ENCODE measurements at places on chromosomes 4 and X.

GRCh38 chr4:87025614-87026041 is 90.8 kb downstream of the AFF1 start:
- no peak for DNase-seq

- no peak for DNase-seq
Observed at GRCh38 chr4:69126024-69126423, 29.8 kb downstream of the UGT2B7 start.

- DNase-seq, result no peak
Observed at GRCh38 chrX:37846558-37846933, 825 bp downstream of the DYNLT3 start.

DNA sequence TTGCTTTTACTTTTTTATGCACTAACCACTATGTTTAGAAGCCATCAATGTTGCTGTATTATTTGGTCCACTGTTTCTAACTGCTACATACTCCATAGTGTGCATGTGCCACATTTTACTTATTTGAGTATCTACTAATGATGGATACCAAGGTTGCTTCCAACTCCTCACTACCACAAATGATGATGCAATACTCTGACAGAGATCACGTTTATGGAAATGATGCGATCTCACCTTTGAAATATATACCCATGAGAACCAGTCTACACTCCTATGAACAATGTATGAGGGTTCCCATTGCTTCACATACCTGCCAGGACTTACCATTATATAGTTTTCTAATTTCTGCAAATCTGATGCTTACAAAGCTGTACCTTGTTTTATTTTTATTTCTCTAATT is 44.2 kb downstream of the HUWE1 start:
- DNase-seq, result no peak

- DNase-seq, result no peak
Observed at GRCh38 chrX:32483534-32484136, 727.7 kb downstream of the DMD start.

- no peak for DNase-seq
Observed at GRCh38 chr4:37446016-37446415, 201.5 kb downstream of the NWD2 start.

DNA sequence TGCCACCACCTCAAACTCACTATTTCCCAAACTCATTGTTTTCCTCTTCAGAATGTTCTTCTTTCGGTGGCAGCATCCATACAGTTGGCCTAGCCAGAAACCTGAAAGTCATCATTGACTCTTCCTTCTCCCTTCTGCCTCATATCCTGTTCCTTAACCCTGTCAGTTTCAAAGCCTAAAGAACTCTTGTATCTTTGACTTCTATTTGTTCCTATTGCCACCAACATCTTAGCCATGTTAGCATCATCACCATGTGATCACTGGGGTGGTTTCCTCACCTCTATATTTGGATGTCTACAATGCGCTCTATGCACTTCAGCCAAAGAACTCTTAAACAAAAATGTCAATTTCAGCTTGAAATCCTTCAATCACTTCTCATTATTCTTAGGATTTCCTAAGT is 29.0 kb downstream of the DDX60L start:
- DNase-seq, result no peak

GRCh38 chr4:143025081-143025704 is 159.5 kb upstream of the USP38 start:
- DNase-seq, result no peak

GRCh38 chr4:102761296-102761701 is 531 bp upstream of the MANBA start:
- peak; percentile 4 for DNase-seq

GRCh38 chr4:10056334-10057022 is 35.2 kb upstream of the SLC2A9 start:
- DNase-seq, result no peak

DNA sequence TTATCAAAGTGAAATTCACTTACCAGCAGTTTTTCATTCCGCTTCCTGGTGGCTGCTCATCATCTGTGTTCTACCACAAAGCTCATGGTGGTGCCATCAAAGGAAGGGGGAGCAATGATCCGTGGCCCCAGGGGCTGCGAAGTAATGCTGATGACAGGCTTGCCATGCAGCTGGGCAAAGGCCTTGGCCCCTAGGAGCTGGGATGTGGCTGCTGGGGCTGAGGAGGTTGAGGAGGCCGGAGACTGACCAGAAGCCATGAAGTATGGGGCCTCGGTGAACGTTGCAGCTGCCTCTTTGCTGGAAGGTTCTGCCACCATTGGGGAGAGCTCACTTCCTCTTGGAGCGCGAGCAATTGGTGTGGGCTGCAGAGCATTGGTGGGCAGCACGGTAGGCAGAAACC is 8.4 kb downstream of the C4orf54 start:
- DNase-seq, result no peak

GRCh38 chrX:50211510-50211909 is 6.9 kb downstream of the CCNB3 start:
- DNase-seq, result no peak

- DNase-seq, result no peak
Observed at GRCh38 chr4:181701214-181701613, 542.0 kb upstream of the TENM3 start.

- DNase-seq, result no peak
Observed at GRCh38 chrX:128020701-128021100, 31.5 kb downstream of the ACTRT1 start.

GRCh38 chr4:80252427-80252826 is 14.0 kb upstream of the FGF5 start:
- DNase-seq, result no peak

GRCh38 chr4:25608644-25609043 is 47.0 kb upstream of the SLC34A2 start:
- no peak for DNase-seq

- DNase-seq, result no peak
Observed at GRCh38 chr4:134345244-134345643, 143.7 kb upstream of the PABPC4L start.

DNA sequence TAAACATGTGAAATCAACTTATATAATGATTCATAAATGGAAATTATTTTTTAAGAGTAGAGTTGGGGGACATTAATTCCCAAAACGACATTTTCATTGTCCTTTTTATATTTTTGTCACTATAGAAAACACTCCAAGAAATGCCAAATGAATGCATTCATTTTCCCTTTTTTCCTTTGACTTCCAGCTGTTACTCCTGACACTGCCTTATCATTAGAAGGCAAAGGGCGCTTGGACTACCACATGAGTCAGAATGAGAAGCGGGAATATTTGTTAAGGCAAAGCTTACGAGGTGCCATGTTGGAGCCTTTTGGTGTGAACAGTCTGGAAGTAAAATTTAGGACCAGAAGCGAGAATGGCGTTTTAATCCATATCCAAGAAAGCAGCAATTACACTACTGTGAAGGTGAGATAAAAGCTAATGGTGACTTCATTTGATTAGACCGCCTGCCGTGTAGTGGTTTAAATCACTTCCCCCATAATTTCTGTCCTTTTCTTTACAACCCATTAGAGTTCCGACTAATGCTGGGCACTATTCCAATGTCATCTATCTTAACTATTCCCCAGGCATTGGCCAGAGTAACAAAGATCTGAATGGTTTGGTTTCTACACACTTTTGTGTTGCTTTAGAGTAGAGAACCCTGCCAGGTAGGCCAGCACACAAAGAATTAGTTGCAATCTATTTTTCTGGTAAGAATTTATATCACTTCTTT is 166.7 kb downstream of the FAT4 start:
- no peak for DNase-seq

DNA sequence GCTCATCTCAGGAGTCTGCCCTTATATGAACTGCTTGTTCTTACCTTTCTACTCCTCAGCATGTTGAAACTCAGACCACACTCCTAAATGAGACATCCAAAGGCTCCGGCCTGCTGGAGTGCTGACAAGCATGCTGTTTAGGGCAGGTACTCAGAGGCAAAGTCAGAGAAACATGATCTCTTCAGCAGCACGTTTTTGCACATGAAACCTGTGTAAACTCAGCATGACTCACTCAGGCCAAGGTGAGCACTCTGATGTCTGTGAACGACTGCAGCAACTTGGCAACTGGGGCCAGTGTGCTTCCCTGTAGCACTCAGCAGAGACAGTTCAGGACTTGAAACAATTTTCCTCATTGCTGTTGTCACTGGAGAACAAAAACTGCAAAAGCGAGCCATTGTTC is 109.6 kb downstream of the PACRGL start:
- no peak for DNase-seq

DNA sequence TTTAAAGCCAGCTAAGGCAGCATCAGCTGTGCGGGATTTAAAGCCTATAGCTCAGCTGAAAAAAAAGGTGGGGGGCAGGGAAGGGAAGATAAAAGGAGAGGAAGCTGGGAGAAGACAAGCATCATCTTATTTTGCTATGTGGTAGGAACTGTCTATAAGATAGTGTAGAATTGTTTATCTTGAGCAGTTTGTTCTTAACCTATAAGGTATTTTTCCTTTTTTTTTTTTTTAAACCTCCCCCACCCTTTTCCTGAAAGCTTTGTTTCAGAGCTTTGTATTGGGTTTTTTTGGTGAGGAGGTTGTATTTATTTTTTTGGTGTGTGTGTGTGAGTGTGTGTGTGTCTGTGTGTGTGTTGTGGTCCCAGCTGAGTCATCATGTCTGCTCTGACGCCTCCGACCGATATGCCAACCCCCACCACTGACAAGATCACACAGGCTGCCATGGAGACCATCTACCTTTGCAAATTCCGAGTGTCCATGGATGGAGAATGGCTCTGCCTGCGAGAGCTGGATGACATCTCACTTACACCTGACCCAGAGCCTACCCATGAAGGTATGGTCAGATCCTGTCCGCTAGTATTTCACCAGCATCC is 531 bp downstream of the RUFY3 start:
- no peak for DNase-seq

- no peak for DNase-seq
Observed at GRCh38 chrX:48751343-48751742, 10.2 kb upstream of the GLOD5 start.

GRCh38 chr4:124804041-124804440 is 91.5 kb upstream of the ANKRD50 start:
- DNase-seq, result no peak

GRCh38 chr4:14856062-14856933 is 146.0 kb upstream of the CPEB2 start:
- DNase-seq, result no peak

GRCh38 chr4:985123-985830 is 1.6 kb upstream of the IDUA start:
- peak; percentile 58 for DNase-seq

DNA sequence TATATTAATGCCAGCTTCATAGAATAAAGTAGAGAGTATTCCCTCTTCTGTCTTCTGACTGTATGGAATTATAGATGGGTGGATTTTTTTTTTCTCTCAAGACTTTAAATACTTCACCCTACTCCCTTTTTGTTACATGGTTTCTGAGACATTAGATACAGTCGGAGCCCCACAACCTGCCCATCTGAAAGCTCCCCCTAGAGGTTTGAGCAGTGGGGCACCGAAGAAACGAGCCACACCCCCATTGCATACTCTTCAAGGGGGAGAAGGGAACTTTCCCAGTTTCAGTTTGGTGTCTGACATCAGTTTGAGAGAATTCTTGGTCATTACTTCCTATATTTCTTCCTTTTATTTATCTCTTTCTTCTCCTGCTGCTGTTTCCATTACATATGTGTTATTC is 437.6 kb upstream of the AGA start:
- DNase-seq, result no peak

DNA sequence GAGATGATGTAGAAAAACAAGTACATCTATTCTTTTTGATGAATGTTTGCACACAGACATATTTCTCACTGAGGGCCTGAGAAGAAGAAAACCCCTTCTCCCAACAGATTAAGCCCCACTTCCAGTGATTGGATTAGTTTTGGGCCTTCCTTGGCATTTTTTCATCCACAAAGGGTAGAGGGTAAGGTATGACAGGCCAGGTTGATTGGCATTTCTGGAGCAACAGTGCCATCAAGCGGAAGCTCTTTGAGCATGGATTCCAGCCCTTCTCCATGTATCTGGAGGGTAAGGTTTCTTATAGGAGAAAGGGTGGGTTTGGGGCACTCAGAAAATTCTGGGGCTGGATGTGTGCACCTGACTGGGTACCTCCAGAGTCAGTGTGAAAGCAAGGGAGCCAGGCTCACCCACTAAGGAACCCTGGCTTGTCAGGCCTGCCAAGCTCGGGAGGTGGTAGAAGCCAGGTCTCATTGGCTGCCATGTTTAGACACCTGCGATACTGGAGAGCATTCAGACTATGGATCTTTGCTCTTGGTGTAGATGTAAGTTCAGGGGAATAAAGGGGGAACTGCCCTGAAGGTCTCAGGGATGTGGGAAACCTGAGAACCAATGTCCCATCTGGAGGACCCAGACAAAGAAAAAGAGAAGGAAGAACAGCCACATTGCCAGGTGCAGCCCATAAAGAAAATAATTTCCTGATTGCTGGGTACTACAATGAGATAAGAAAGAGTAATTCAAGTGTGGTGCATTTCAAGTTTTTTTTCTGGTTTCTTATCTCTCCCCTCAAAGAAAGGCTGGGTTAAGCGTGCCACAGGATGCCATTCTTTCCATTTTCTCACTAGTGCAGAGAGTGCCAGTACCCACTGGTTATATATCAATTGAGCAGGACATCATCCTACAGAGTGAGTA is 222.3 kb upstream of the AGTR2 start:
- no peak for DNase-seq

DNA sequence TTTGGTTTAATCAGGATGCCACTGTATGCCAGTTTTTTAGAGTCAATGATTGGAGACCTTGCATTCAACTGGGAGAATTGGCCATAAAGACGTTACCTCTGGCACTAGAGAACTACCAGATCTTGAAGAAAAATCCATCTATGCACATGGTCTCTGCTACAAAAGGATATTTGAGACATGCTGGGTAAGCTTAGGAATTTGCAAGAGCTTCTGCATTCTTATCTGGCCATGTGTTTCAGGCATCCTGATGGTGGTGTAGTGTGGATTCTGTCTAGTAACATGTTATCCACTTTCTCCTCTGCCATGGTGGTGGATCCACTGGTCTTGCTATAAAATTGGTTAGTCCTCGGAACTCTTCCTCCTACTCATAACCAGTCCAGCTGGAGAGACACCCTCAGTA is 185.3 kb upstream of the WDFY3 start:
- DNase-seq, result no peak

DNA sequence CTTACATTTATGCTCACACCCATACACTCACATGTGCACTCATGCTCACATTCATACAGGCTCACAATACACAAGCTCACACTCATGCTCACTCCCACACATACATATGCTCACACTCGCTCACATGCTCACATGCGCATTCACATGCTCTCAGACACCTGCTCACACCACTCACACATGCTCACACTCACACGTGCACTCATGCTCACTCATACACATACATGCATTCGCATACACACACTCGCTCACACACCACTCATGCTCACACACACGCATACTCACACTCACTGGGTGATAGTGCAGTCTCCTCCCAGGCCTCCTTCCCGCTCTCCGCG is 24.8 kb downstream of the MRFAP1 start:
- DNase-seq, result no peak
